ENCODE measurements at places on chromosomes 13 and 19.

DNA sequence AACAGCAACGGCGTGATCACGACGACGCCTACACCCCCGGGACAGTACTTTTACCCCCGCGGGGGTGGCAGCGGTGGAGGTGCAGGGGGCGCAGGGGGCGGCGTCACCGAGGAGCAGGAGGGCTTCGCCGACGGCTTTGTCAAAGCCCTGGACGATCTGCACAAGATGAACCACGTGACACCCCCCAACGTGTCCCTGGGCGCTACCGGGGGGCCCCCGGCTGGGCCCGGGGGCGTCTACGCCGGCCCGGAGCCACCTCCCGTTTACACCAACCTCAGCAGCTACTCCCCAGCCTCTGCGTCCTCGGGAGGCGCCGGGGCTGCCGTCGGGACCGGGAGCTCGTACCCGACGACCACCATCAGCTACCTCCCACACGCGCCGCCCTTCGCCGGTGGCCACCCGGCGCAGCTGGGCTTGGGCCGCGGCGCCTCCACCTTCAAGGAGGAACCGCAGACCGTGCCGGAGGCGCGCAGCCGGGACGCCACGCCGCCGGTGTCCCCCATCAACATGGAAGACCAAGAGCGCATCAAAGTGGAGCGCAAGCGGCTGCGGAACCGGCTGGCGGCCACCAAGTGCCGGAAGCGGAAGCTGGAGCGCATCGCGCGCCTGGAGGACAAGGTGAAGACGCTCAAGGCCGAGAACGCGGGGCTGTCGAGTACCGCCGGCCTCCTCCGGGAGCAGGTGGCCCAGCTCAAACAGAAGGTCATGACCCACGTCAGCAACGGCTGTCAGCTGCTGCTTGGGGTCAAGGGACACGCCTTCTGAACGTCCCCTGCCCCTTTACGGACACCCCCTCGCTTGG lies 966 bp downstream of the JUNB start:
- DNase-seq = peak; percentile 58

GRCh38 chr19:18611327-18612050 lies 1.2 kb upstream of the TMEM59L start:
- no peak for DNase-seq

- peak; percentile 15 for DNase-seq
Measured at GRCh38 chr19:48683349-48683748, 10.5 kb upstream of the NTN5 start.

DNA sequence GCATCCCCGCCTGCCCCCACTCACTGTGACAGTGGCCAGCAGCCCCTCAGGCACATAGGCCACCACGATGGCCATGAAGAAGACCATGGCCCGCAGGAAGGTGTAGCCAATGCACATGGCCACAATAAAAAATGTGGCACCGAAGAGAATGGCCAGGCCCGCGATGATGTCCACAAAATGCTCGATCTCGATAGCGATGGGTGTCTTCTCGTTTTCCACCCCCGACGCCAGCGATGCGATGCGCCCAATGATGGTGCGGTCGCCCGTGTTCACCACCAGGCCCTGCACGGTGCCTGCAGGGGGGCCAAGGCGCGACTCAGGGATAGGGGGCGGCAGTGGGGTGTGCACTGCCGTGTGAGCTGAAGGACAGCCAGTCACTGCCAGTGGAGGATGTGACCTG lies 3.7 kb downstream of the ATP4A start:
- no peak for DNase-seq

DNA sequence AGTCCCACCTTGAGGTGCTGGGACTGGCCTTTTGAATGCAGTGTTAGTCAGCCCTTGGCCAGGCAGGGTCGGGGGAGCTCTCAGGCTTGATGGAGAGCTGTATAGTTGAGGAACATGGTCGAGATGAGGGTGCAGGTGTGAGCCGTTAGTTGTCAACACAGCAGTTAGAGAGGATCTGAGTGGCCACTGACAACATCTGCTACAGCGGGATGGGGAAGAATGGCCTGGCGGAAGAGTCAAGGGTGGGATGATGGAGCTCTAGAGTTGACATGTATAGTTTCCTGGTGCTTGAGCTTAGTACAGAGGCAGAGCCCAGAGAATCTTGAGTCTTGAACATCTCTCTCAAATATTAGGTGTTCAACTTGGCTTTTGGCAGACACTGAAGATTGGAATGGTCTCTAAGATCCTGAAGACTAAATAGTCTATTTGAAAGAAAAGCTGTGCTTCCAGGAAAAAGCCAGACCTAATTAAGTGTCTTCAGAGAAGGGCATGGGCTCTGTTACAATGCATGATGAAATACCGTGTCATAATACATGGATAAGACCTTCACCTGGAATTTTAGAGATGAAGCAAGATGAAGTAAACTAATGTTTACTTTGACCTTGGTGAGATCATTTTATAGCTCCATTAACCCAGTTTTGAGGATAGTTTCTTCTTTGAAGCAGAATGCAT lies 9.7 kb downstream of the PCCA start:
- no peak for DNase-seq

DNA sequence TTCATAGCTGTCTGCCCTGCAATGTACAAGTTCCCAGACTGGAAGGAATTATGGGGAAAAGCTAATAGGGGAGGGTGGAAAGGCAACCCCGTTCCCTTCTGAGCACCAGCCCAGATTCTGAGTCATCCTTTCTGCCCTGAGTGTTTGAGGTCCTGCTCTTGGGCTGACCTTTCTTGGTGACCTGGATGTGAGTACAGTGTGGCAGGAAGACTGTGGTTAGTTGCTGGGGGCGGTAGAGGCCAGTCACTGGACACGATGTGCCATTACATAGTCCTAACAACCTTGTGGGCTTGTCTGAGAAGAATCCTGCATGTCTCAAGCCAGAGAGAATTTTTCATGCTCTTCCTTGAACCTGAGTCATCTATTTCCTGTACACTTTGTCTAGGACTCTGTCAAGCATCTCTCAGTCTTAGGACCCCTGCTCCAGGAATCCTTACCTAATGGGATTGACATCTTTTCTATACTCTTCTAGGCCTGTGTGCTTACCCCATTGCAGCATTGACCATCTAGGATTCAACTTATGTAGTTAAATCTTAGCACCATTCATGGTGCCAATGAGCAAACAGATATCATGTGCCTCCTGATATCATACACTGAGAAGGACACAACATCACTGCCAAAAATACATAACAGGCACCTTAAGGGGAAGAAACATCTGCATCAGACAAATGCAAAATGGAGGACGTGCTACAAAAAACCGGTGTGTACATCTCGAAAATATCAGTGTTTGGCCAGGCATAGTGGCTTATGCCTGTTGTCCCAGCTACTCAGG lies 8.1 kb upstream of the ANGPTL4 start:
- no peak for DNase-seq

- DNase-seq = no peak
Measured at GRCh38 chr13:102699504-102699903, 4.7 kb upstream of the METTL21C start.

DNA sequence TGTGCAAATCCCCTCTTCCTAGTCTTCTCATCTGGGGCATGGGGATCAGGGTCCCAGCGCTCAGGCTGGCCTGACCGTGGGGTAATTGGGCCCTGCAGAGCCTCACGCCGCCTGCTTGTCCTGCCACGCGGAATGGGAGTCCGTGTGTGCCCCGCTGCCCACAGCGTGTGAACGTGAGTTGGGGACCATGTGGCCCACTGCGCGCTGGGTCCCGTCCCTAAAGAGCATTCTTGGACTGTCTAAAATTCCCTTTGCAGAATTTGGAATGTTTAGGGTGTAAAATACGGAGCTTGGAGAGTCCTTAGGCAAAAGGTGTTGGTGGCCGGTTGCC lies 2.9 kb downstream of the TMPRSS9 start:
- no peak for DNase-seq

GRCh38 chr19:52237771-52238400 lies 31.5 kb upstream of the ZNF766 start:
- no peak for DNase-seq

DNA sequence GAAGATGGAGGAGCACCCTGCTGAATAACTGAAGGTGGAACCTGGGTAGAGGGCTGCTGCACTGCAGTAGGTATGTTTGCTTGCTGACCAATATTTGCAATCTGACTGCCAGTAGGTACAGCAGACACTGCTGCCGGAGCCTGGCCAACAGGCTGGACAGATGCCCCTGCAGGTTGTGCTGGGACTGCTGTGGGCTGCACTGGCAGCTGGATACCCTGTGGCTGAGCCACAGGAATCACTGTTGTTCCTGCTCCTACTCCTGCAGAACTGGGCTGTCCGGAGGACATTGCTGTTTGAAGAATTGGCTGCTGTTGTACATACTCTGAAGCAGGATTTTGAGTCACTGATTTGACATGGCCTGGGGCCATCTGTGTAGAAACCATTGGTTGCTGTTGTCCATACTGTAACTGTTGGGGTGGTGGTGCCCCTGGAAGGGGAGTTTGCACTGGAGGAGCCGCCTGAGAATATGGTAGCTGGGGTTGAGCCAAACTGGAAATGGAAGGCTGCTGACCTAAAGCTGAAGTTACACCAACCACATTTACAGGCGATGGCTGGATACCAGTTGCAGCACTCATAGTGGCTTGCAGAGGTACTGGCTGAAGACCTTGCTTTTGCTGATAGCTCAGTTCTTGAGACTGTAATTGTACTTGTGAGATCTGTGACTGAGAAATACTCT lies 2.2 kb downstream of the TSC22D1 start:
- DNase-seq = no peak

- no peak for DNase-seq
Measured at GRCh38 chr19:12789098-12789903, 2.0 kb upstream of the JUNB start.

- DNase-seq = no peak
Measured at GRCh38 chr13:62085337-62086229, 669.9 kb upstream of the PCDH20 start.

DNA sequence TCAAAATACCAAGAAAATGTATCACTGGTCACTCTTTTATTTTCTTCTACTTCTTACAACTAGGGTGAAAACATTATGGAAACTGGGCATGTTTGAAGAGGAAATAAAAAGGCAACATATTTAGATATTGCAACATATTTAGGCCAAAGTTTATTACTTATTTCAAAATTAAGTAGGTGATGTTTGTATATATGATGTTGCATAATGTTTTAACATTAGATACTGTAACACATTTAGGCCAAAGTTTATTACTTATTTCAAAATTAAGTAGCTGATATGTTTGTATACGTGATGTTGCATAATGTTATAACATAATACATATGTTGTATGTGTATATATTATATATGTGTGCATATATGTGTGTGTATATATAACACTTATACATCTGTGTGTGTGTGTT lies 451.3 kb downstream of the LIG4 start:
- no peak for DNase-seq

DNA sequence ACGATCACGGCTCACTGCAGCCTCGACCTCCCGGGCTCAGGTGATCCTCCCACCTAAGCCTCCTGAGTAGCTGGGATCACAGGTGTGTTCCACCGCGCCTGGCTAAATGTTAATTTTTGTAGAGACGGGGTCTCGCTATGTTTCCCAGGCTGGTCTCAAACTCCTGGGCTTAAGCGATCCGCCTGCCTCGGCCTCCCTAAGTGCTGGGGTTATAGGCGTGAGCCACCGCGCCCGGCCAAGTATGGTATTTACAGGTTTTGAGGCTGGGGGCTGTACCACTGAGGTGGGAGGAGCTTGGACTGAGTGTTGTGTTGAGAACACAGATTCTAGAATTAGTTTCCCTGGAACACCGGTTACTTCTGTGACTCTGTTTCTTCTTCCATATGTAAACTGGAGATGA lies 452 bp upstream of the PPM1N start:
- no peak for DNase-seq

- no peak for DNase-seq
Measured at GRCh38 chr19:23698711-23699520, 11.9 kb upstream of the ZNF675 start.

- no peak for DNase-seq
Measured at GRCh38 chr19:35355791-35356460, 2.3 kb upstream of the FFAR3 start.

DNA sequence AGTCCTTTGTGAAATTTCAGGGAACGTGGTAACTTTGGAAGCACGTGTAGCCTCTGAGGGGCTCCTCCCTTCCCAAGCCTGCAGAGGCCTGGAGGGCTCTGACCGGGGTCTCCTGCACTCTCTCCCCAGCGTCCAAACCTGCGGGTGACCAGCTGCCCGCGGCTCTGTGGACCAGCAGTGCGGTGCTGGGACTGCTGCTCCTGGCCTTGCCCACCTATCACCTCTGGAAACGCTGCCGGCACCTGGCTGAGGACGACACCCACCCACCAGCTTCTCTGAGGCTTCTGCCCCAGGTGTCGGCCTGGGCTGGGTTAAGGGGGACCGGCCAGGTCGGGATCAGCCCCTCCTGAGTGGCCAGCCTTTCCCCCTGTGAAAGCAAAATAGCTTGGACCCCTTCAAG lies 2.7 kb upstream of the TPGS1 start:
- DNase-seq = no peak

GRCh38 chr13:96769874-96770273 lies 224.4 kb downstream of the OXGR1 start:
- no peak for DNase-seq

DNA sequence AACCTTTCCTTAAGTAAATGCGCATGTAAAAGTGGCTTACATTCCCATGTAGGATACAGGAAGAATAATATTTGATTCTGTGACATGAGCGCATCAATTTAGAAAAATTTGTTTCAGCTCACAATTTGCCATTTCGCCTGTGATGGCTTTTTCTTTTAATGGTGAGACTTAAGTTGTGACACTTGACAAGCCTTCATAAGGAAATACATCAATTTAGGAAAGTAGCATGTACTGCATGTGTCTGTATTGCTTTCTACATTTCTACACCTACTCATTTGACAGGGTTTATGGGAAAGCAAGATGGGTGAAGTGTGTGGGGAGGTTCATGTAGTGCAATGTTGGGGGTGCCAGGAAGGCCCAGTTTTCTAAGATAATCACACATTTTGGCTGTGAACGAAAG lies 12.1 kb upstream of the SCEL start:
- no peak for DNase-seq

GRCh38 chr19:38719761-38720558 lies 24.3 kb downstream of the CAPN12 start:
- DNase-seq = no peak

DNA sequence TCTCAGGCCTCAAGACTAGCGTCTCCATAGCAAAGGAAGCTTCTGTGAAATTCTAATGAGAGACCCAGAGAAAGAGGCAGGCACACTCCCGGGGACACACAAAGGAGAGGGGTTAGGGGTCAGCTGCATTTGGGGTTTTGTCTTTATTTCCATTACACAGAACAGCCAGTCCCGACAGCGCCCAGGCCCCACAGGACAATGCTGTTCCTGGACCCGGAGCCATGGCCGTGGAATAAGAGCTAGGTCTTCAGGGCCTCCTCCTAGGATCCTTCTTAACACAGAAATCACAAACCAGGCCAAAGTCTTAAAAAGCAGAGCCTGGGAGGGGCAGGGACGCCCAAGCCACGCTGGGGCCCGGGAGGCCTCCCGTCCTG lies 22.8 kb downstream of the KCTD15 start:
- no peak for DNase-seq

- DNase-seq = no peak
Measured at GRCh38 chr13:73948848-73949529, 185.2 kb downstream of the KLF12 start.

Measured in NCI-H1092 (cell line).